ENCODE measurements at places on chromosomes 11 and 22.

DNA sequence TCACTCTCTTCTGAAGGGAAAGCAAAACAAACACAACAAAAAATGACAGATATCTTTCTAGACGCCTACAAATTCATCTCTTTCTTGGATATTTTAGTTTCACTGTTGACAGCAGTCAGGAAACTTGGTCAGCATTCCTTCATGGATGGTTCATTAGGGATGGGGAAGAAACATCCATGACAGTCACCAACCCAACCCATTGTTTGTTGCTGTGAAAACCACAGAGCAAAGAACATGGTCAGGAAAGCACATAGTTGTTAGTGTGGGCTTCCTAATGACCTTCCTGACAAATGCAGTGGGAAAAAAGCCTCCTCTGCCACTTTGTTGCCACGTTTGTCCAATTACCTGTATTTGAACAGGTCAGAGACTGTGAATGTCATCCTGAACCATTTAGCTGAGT lies 139.8 kb upstream of the SNX19 start:
- no peak for DNase-seq

GRCh38 chr22:31477329-31477728 lies 12.3 kb downstream of the EIF4ENIF1 start:
- DNase-seq, result no peak

DNA sequence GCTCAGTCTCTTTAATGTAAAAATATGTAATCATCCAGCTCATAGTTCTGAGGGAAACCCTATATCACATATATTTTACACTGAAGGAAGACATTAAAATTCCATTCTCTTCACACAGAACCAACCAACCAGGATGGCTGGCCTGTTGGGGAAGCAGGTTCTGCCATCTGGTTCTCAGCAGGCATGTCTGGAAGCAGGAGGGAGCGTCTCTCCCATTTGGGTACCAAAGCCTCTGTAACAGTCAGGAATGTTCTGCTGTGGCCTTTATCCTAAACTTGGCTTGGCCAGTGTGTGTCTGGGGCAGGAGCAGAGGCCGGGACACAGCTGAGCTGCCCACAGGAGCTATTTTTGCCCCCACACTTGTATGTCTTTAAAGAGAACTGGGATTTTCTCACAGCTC lies 29.2 kb downstream of the SGSM3 start:
- no peak for DNase-seq

DNA sequence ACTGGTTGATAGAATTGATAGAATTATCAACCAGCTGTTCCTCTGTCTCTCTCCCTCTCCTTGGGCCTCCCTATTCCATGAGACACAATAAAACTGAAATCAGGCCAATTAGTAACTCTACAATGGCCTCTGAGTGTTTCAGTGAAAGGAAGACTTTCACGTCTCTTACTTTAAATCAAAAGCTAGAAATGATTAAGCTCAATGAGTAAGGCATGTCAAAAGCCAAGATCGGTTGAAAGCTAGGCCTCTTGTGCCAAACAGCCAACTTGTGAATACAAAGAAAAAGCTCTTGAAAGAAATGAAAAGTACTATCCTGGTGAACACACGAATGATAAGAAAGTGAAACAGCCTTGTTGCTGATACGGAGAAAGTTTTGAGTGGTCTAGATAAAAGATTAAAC lies 16.6 kb downstream of the PIH1D2 start:
- no peak for DNase-seq

DNA sequence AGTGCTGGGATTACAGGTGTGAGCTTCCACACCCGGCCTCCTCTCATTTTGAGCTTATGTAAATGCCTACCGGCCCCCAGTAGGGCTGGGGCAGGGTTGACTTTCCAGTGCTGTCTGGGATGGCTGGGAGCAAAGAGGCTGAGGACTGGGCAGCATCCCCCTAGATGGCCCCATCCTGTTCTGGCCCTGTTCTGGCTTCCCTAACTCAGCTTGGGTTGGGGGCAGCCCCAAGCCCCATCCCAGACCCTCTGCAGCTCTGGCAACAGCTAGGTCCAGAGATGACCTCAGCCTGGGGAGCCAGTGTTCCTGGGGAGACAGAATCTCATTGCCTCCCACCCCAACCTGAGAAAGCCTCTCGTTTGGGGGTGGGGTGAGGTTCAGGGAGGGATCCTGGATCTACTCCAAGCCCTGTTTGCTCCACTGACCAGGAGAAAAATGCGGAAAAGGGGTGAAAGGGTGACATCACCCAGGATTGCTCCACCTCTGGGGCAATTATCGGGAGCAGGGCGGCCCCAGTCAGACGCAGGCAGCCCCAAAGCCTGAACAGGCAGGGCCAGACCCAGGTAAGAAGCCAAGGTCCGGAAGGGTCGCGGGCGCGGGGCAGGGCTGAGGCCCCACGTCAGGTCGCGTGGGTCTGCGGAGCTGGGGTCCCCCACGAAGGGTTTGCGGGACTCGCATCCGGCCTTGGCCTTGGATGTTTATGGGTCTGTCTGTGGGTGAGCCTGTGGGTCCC lies at the start of gene PNPLA2:
Gene PNPLA2, plus strand, starts transcription at position 519 of the 733 bp plus-strand sequence. CDS start 805 bp downstream, outside the sequence.
- no peak for DNase-seq

DNA sequence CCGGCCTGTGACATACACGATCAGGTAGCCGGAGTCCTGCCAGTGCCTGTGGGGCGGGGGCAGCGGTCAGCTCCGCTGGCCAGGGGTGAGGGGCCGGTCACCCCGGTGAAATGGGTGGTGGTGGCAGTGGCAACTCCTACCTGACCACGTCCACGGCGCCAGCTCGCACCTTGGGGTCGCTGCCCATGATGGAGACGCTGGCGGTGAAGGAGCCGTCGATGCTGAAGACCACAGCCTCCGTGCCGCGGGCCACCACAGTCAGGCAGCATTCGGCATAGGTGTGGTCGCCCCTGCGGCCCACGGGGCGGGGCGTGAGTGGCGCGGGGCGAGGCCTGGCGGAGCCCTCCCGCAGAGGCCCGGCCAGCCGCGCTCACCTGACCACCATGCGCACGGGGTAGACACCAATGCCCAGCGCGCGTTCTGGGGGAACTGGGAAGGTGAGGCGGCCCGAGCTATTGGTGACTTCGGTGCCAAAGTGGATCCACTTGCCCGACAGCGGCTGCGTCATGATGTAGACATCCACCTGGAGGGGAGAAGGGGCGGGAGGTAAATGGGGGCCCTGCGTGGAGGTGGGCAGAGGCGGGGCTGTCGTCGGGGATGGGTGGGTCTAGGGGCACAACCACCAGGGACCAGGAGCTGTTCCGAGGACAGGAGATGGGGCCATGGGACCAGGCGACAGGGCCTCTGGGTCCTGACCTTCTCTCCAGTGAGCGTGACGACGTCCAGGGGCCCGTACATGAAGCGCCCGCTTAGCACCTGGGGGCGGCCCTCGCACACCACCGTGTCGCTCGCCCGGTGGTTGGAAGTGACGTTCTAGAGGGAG lies 10.9 kb downstream of the AIP start:
- DNase-seq, result no peak

GRCh38 chr11:624705-625635 lies at the start of gene CDHR5:
CDHR5 (minus strand) TSS chr11:624955; CDS start chr11:624902, 53 bp downstream.
- DNase-seq, result no peak

DNA sequence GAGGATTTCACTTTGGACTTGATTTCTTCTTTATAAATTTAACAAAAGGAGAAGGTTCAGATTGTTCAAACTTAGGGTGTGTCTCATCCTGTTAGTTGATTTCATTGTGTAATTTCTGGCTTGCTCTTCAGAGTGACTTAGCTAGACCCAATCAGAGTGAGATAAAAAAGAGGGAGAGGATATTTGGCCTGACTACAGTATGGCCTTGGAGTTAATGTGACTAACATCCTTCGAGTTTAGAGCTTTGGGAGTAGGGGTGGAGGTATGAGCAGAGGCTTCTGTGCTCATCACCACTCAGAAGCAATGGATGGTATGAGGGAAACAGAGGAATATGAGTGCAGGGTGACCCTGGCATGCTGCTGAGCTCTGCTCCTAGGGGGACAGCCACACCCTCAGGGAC lies 114.2 kb downstream of the ME3 start:
- DNase-seq, result no peak

DNA sequence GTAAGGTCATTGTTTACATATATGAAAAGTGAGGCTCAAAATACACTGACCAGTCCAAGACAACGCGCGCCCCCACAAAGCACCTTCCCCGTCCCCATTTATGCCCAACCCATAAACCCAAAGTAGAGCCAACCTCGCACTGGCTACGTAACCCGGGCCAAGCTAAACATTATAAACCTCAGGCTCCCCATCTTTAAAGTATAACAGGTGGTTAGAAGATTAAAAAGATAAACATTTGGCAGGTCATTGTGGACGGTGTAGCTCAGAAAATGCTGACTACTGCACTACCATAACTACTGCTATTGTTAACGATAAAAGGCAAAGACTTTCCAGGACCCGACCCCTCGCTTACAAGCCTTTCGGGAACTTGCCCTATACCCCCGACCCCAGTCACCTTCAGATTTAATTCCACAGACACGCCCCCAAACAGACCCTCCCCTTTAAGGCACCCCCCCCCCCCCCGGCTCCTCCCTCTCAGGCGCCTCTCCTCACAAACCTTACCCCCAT lies 470 bp downstream of the NUMA1 start:
- peak; percentile 13 for DNase-seq

DNA sequence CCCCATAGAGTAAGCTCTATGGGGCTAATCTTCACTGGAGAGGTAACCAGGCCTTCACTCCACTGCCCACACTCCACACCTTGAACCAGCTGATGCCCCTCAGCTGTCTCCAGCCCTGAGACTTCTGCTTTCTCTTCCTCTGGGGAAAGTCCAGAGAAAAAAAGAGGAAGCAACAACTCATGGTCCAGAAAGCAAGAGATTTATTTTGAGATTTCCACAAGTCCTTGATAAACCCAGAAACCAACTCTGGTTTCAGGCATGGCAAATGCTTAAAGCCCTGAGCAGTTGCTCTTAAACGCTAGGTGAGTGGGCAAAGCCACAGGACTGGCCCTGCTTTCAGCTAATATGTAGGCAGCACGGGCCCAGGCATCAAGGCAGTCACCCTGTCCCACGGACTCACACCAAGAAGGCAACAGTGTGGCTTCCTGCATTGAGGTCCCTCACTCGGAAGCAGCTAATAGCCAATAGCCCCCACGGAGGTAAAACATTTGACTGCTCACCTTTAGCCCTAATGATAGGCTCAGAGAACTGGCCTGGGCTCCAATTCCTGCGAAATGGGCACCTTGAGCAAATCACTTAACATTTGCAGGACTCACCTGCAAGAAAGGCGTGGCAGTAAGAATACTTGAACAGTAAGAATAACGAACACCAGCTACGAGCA lies 4.3 kb downstream of the CYB561A3 start:
- no peak for DNase-seq

GRCh38 chr11:78930810-78931523 lies 356.3 kb upstream of the NARS2 start:
- no peak for DNase-seq

DNA sequence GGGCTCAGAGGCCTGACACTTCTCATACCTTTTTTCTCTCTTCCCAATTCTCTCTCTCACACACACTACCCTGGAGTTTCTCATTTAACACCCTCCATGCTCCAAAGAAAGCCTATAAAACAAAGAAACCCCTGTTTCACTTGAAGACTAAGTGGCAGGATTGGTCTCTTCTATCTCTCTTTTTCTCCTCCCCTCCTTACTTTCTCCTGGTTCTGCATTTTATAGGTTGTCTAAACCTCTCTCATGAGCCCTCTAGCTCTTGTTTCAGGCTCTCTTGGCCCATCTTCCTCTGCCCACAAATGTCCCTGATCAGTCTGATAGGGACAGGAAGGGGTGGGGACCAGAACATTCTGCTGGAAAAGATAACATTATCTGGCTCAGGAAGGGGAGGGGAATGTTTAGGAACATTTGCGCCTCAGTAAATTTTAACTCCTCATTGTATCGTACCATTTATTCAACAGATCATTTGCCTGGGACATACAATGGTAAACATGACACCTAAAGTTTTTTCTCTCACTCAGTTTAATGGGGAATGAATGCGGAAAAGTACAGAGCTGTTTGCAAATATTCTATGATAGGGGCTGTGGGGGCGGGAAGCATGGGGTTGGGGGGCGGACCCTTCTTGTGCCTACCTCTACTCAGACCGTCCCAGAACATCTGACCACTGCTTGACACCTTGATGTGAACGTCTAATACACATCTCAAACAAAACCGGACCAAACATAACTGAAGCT lies 10.8 kb downstream of the CRYBA4 start:
- DNase-seq, result no peak

DNA sequence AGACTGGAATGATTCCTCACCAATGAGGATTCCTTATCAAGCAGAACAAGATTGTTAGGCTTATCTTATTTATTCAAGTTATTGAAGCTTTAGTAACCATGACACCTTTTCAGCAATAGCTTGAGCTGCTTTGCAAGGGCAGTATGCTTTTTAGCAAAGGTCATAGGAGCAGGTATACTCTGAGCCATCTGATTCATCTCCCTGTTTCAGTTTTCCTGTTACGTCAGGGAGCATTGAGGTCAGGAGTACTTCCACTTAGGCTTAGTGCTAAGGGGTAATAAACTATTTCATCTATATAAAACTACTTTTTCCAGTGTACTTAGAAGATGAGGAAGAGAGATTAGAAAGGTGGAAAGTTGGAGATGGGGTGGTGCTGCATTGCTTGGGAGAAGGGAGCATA lies 17.7 kb upstream of the ANKRD42 start:
- DNase-seq, result no peak

DNA sequence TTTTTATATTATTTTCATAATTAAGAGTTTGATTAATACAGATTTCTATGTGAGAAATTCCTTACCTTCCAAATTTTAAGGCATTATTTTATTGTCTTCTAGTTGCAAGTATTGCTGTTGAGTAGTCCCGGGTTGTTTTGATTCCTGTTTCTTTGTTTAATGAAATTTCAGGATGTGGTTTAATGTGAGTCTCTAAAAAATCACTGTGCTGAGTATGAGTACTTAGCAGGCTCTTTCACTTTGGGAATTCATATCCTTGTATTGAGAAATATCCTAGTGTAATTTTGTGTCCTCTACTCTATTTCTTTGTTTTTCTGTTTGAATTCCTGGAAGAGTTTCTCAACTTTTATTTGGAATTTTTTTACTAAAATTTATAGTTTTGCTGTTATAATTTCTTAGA lies 113.2 kb downstream of the TMEM135 start:
- DNase-seq, result no peak

GRCh38 chr11:20353829-20354434 lies 9.6 kb upstream of the HTATIP2 start:
- no peak for DNase-seq

DNA sequence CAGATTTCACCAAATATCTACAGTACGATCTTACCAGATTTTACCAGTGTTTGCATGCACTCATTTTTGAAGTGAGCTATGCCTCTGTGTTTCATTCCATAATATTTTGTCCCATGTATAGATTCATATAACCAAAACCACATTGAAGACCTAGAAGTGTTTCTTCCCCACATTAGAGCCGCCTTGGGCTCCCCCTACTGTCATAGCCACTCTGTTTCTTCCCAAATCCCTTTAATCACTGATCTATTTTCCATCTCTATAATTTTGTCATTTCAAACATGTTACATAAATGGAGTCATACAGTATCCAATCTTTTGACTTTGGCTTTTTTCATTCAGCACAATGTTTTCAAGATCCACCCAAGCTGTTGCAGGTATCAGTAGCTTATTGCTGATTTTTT lies 12.7 kb downstream of the MRGPRX3 start:
- no peak for DNase-seq

Measured in activated CD4-positive, alpha-beta T cell treated with anti-CD3 and anti-CD28 coated beads, Interleukin-2, amount 50 U/mL, for 48 hours (primary cell).